ENCODE measurements at places on chromosomes 7 and 10. TPM values are rescaled to one million over a fixed set of nuclear protein-coding genes. Genes with fewer than 3 reads are reported as not detected.

CYP2C18 gene
- polyA plus RNA-seq = not detected

CYP3A7 gene
- polyA plus RNA-seq = not detected

PODXL gene
- 4.5 TPM for polyA plus RNA-seq

FAM24B gene
- 3.4 TPM for polyA plus RNA-seq

MOGAT3 gene
- polyA plus RNA-seq = not detected

ITPRID1 gene
- not detected for polyA plus RNA-seq

SUGCT gene
- 0.40 TPM for polyA plus RNA-seq

TUBAL3 gene
- not detected for polyA plus RNA-seq

HYAL4 gene
- 0.64 TPM for polyA plus RNA-seq

FAM200A gene
- 24.0 TPM for polyA plus RNA-seq

OR2A42 gene
- polyA plus RNA-seq = not detected

ZNF503 gene
- 41.4 TPM for polyA plus RNA-seq

TMEM236 gene
- 0.10 TPM for polyA plus RNA-seq

SPDYE1 gene
- polyA plus RNA-seq = not detected

FKBP14 gene
- 19.6 TPM for polyA plus RNA-seq

NPFFR1 gene
- polyA plus RNA-seq = not detected

SFRP5 gene
- 1.2 TPM for polyA plus RNA-seq

NODAL gene
- polyA plus RNA-seq = 0.46 TPM

GPR26 gene
- 8.0 TPM for polyA plus RNA-seq

INMT gene
- not detected for polyA plus RNA-seq

KNDC1 gene
- polyA plus RNA-seq = 4.3 TPM

FEZF1 gene
- 1.1 TPM for polyA plus RNA-seq

GJC3 gene
- polyA plus RNA-seq = not detected

CYP3A4 gene
- polyA plus RNA-seq = not detected

VAX1 gene
- polyA plus RNA-seq = 0.70 TPM

DNAJC12 gene
- 22.3 TPM for polyA plus RNA-seq

OR2A1 gene
- polyA plus RNA-seq = not detected

GARS1 gene
- 90.8 TPM for polyA plus RNA-seq

CFAP58 gene
- polyA plus RNA-seq = not detected

ANLN gene
- polyA plus RNA-seq = 4.2 TPM

AEBP1 gene
- 0.30 TPM for polyA plus RNA-seq

ZNF488 gene
- 0.85 TPM for polyA plus RNA-seq

ZC3HAV1L gene
- polyA plus RNA-seq = not detected

NUTM2E gene
- polyA plus RNA-seq = 0.40 TPM

ELN gene
- not detected for polyA plus RNA-seq
